Left kidney (tissue), 8 donors: ENCODE measurements at places on chromosomes 1 and 21. TPM values are rescaled to one million over a fixed set of nuclear protein-coding genes. Genes with fewer than 3 reads are reported as not detected.

HCRTR1 gene
- 0.13 TPM for polyA plus RNA-seq

FMN2 gene
- polyA plus RNA-seq, result 6.9 TPM

HLX gene
- 5.3 TPM for polyA plus RNA-seq

PTPN14 gene
- polyA plus RNA-seq, result 44.4 TPM

PTPN22 gene
- 0.57 TPM for polyA plus RNA-seq

KIF21B gene
- 2.7 TPM for polyA plus RNA-seq

TCP10L gene
- 2.0 TPM for polyA plus RNA-seq

KLF17 gene
- 0.05 TPM for polyA plus RNA-seq

NEXN gene
- 12.7 TPM for polyA plus RNA-seq

MTARC2 gene
- polyA plus RNA-seq, result 61.5 TPM

SPRR2A gene
- not detected for polyA plus RNA-seq

TSACC gene
- 1.2 TPM for polyA plus RNA-seq

HPCA gene
- polyA plus RNA-seq, result 0.57 TPM

FAM78B gene
- polyA plus RNA-seq, result 1.5 TPM

FMO2 gene
- 1.1 TPM for polyA plus RNA-seq

SYNC gene
- polyA plus RNA-seq, result 1.2 TPM

LRRN2 gene
- 11.5 TPM for polyA plus RNA-seq

ANGPTL1 gene
- polyA plus RNA-seq, result 4.0 TPM

COL11A1 gene
- polyA plus RNA-seq, result 6.9 TPM

TMPRSS15 gene
- 0.50 TPM for polyA plus RNA-seq

HTR6 gene
- polyA plus RNA-seq, result 1.6 TPM

BACE2 gene
- polyA plus RNA-seq, result 28.0 TPM

CSF3R gene
- 5.2 TPM for polyA plus RNA-seq

FCAMR gene
- polyA plus RNA-seq, result 7.7 TPM

GJB5 gene
- polyA plus RNA-seq, result 0.20 TPM

CRYAA gene
- polyA plus RNA-seq, result 0.22 TPM

S100A8 gene
- polyA plus RNA-seq, result 3.4 TPM

CYP4Z1 gene
- polyA plus RNA-seq, result 0.52 TPM

ALX3 gene
- not detected for polyA plus RNA-seq

TPTE gene
- not detected for polyA plus RNA-seq

NEK2 gene
- 25.4 TPM for polyA plus RNA-seq

CD53 gene
- polyA plus RNA-seq, result 5.6 TPM

AMIGO1 gene
- polyA plus RNA-seq, result 6.2 TPM

LRRC39 gene
- polyA plus RNA-seq, result 4.6 TPM

AVPR1B gene
- 0.85 TPM for polyA plus RNA-seq

FCER1G gene
- polyA plus RNA-seq, result 10.8 TPM

OLIG2 gene
- polyA plus RNA-seq, result not detected

SHISAL2A gene
- 2.2 TPM for polyA plus RNA-seq

ZNF695 gene
- 5.0 TPM for polyA plus RNA-seq

MXRA8 gene
- polyA plus RNA-seq, result 147 TPM

ANKRD65 gene
- polyA plus RNA-seq, result 8.5 TPM

TMEM52 gene
- 1.1 TPM for polyA plus RNA-seq
